ENCODE measurements at places on chromosomes 11 and 22. TPM values are rescaled to one million over a fixed set of nuclear protein-coding genes. Genes with fewer than 3 reads are reported as not detected.
A peak's percentile ranks its signal among the peaks of the same experiment; 100 is the strongest.

GRCh38 chr11:122852074-122852795 lies 13.9 kb downstream of the CRTAM start:
- no peak overlapping the region for H3K27ac ChIP-seq
- no peak for DNase-seq
- H3K27me3 ChIP-seq = no peaks in the 10 kb centered on the region
- no peak overlapping the region for H3K4me3 ChIP-seq
- no peaks in the 10 kb centered on the region for H3K4me1 ChIP-seq
- H3K36me3 ChIP-seq = no peaks in the 10 kb centered on the region

GRCh38 chr11:12212174-12212820 lies 101.9 kb downstream of the MICAL2 start:
- H3K4me3 ChIP-seq = no peak overlapping the region
- no peaks in the 10 kb centered on the region for H3K4me1 ChIP-seq
- DNase-seq = no peak
- peaks cover 59% of the 10 kb centered on the region for H3K36me3 ChIP-seq

GRCh38 chr11:45654231-45655011 lies 11.0 kb downstream of the CHST1 start:
- H3K4me3 ChIP-seq = no peak overlapping the region
- DNase-seq = peak; percentile 50
- no peaks in the 10 kb centered on the region for H3K36me3 ChIP-seq
- H3K27me3 ChIP-seq = no peaks in the 10 kb centered on the region
- no peak overlapping the region for H3K27ac ChIP-seq
- H3K4me1 ChIP-seq = no peaks in the 10 kb centered on the region

DNA sequence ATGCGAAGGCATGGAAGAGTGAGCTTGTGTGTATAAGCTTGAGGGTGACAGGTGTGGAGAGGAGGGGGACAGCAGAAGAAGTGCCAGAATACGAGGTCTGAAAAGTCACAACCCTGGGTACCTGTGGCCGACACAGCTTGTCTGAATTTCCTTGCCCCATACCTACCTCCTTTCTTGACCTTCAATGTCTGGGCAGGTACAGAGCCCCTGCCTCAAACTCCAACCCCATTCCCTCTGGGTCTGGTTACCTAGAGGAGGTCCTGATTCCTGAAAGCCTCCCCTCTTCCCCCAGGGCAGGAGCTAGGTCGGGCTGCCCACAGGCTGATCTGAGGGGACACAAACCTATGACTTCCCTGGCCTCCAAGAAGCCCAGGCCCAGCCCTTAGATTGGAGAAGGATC lies 36.6 kb upstream of the FCHSD2 start:
- DNase-seq = no peak
- peaks cover 55% of the 10 kb centered on the region for H3K4me1 ChIP-seq
- H3K27me3 ChIP-seq = no peaks in the 10 kb centered on the region
- H3K4me3 ChIP-seq = no peak overlapping the region

Gene TPH1
- total RNA-seq = 0.96 TPM

- no peak overlapping the region for H3K27ac ChIP-seq
- DNase-seq = no peak
- no peaks in the 10 kb centered on the region for H3K27me3 ChIP-seq
- H3K4me3 ChIP-seq = no peak overlapping the region
- H3K4me1 ChIP-seq = peaks cover 18% of the 10 kb centered on the region
These were observed 62.1 kb downstream of the TRAF6 start for GRCh38 chr11:36447947-36448346.

DNA sequence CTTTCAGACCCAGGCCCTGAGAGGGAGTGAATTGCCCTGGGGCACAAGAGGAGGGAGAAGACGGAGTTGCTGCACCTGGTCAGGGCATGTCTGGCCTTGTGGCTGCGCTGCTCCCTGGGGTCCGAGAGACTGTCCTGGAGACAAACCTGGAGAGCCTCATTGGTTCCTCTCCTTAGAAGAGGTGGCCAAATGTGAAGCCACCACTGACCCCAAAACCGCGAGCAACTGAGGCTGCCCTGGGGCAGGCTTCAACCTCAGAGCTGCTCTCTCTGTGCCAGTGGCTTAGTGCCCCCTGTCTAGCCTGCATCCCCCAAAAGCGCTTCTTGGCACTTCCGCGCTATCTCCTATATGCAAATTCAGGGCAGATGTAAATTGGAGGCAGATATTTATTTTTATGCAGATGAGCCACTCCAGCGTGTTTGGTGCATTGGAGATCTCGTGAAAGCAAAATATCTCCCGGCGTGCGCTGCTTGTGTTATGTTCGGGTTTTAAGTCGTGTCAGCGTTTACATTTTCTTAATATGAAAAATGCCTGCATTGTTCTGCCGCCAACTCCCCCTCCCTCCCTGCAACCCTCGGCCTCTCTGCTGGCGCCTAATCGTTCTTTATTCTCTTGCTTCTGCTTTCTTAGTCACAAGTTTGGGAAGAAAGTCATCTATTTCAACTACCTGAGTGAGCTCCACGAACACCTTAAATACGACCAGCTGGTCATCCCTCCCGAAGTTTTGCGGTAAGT lies 69.5 kb downstream of the ARHGAP8 start:
- no peaks in the 10 kb centered on the region for H3K27me3 ChIP-seq
- H3K27ac ChIP-seq = no peak overlapping the region
- H3K4me1 ChIP-seq = no peaks in the 10 kb centered on the region
- DNase-seq = no peak
- H3K36me3 ChIP-seq = no peaks in the 10 kb centered on the region

Gene SLC22A8
- total RNA-seq = not detected

GRCh38 chr22:29442976-29443375 lies 4.6 kb downstream of the RFPL1 start:
- no peaks in the 10 kb centered on the region for H3K27me3 ChIP-seq
- H3K36me3 ChIP-seq = no peaks in the 10 kb centered on the region
- DNase-seq = no peak
- H3K4me1 ChIP-seq = no peaks in the 10 kb centered on the region
- no peak overlapping the region for H3K27ac ChIP-seq

DNA sequence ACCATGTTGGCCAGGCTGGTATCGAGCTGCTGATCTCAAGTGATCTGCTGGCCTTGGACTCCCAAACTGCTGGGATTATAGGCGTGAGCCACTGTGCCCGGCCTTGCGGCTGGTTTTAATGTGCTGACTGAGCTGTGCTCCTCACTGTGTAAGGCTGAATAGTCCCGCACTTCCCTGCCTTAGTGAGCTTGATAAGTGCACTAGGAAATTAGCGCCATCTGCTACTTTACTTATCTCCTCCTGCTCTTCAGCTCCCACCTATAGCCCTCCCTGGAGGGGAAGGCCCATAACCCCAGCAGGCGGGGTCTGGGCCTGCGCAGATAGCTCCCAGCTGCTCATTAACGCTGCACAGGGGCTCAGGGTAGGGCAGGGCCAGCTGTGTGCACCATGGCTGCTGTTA lies 49.4 kb downstream of the CLMP start:
- no peaks in the 10 kb centered on the region for H3K36me3 ChIP-seq
- H3K4me1 ChIP-seq = no peaks in the 10 kb centered on the region
- no peak overlapping the region for H3K27ac ChIP-seq
- DNase-seq = no peak

Gene UBQLN3
- not detected for total RNA-seq

GRCh38 chr22:23233752-23234408 lies 53.6 kb downstream of the BCR start:
- no peak for DNase-seq
- no peak overlapping the region for H3K4me3 ChIP-seq
- no peak overlapping the region for H3K27ac ChIP-seq
- H3K27me3 ChIP-seq = no peaks in the 10 kb centered on the region
- H3K36me3 ChIP-seq = no peaks in the 10 kb centered on the region

Gene BTG4
- not detected for total RNA-seq

Gene PCSK7
- total RNA-seq = 32.8 TPM

GRCh38 chr11:2849994-2850770 lies 35.4 kb downstream of the CDKN1C start:
- no peak for DNase-seq
- H3K36me3 ChIP-seq = no peaks in the 10 kb centered on the region
- no peak overlapping the region for H3K4me3 ChIP-seq
- no peaks in the 10 kb centered on the region for H3K4me1 ChIP-seq
- H3K27ac ChIP-seq = no peak overlapping the region

DNA sequence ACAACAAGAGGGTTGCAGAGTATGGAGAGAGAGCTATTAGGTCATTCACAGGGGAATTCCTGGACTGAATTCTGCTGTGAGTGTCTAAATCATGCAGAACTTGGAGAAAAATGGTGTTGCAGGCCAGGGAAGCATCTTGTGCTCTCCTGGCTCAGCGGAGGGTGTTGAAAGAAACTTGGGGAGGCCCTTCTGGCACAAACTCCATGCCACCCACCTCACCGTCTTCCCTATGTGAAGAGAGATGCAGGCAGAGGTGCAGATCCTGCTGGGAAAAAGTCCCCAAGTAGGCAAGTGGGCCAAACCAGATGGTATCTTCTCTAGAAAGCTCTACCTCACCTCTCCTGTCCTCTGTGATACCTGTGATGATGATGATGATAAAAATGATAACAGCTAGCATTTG lies 604.3 kb upstream of the API5 start:
- H3K36me3 ChIP-seq = no peaks in the 10 kb centered on the region
- no peaks in the 10 kb centered on the region for H3K27me3 ChIP-seq
- no peaks in the 10 kb centered on the region for H3K4me1 ChIP-seq
- DNase-seq = no peak
- no peak overlapping the region for H3K27ac ChIP-seq
- H3K4me3 ChIP-seq = no peak overlapping the region

DNA sequence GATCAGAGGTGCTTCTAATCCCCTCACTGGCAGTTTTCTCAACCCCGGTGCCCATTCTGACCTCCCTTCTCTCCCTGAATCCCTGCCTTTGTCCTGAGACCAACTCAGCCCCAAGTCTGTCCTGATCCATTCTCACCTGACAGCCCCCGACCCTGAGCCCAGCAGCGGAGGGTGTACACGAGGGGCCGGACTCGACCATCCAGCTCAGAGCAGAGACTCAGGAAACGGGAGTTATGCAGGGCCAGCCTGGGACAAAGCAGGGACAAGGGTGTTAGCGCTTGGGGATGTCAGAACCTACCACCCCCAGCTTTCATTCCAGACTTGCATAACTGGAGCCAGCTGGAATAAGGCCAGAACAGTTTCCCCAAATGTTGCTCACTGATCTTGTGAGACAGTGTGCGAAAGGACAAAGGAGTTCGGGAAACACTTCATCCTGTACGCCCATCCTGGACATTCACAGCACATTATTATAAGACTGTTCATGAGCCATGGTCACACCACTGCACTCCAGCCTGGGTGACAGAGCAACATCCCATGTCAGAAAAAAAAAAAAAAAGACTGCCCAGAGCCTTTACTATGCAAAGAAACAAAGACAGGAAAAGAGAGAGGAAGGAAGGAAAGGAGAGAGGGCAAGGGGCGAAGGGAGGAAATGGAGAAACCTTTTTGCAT lies 3.5 kb upstream of the EEF1G start:
- peak overlapping the region; percentile 96 for H3K27ac ChIP-seq
- DNase-seq = peak; percentile 66
- no peaks in the 10 kb centered on the region for H3K27me3 ChIP-seq
- peaks cover 34% of the 10 kb centered on the region for H3K4me1 ChIP-seq
- H3K4me3 ChIP-seq = no peak overlapping the region
- H3K36me3 ChIP-seq = peaks cover 42% of the 10 kb centered on the region

GRCh38 chr22:20024650-20025397 lies 3.9 kb downstream of the TANGO2 start:
- no peak for DNase-seq
- H3K4me3 ChIP-seq = no peak overlapping the region
- H3K27ac ChIP-seq = peak overlapping the region; percentile 95

Gene IGLL1
- not detected for total RNA-seq

Gene LAYN
- total RNA-seq = 5.9 TPM

Gene LYVE1
- total RNA-seq = 45.0 TPM

DNA sequence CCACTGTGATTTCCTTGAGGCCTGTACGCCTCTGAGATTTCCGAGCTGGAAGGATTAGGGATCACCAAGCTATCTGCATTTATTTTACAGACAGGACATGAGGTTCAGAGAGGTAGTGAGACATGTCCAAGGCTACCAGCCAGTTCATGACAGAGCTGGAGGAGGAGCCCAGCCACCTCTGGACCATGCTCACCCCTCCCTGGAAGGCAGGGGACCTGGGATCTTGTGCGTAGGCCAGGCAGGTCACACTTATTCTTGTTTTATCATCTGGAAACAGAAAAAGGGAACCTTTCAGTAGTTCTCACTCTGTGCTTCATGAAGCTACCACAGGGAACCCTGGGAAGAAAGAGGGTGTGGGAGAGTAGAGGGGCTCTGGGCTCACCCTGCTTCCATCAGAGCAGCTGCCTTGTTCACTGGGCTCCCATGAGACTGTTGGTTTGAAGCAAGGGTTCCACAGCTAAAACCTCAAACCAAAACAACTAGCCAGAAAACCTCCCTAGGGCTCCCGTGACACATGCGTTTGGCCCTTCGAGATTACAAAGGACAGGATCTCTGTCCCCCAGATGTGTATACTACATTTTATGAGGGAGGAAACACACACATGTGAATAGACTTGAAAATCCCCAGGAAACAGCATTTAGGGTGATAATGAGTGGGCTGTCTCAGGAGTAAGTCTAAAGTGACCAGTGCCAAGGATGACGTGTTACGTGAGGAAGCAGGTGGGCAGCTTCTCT lies 106.4 kb downstream of the DSCAML1 start:
- no peaks in the 10 kb centered on the region for H3K36me3 ChIP-seq
- no peak overlapping the region for H3K27ac ChIP-seq
- H3K4me1 ChIP-seq = no peaks in the 10 kb centered on the region
- H3K27me3 ChIP-seq = no peaks in the 10 kb centered on the region

DNA sequence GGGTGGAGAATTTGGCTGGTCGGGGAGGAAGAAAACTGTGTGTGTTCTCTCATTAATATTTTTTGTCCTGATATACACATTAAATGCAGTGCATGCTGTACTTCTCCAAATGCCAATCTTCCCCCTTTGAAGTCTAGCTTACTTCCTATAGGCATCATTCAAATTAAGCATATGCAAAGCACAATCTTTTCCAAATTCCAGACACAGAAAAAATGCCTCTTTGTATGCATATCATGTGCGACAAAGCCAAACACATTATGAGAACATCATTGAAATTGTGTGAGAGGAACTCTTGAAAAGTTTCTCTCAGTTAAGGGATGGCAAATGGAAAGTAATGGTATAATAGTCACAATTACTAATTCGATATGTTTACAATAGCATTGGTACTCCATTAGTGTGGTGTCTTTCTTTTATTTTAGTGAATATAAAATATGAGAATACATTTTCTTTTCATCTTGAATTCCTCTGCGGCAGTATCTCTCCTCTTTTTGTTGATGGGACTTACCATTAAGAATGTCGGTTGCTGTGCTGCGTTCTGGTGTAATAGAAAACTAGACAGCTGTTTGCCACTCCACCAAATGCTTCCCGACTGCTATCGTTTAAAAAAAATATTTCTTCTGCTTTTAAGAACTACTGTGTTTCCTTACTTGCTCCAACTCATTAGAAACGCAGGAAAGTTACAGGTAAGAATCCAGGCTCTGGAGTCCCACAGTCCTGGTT lies 19.3 kb upstream of the NRIP3 start:
- no peaks in the 10 kb centered on the region for H3K4me1 ChIP-seq
- no peak overlapping the region for H3K4me3 ChIP-seq
- no peaks in the 10 kb centered on the region for H3K36me3 ChIP-seq
- no peaks in the 10 kb centered on the region for H3K27me3 ChIP-seq

Gene OR10D3
- total RNA-seq = not detected

DNA sequence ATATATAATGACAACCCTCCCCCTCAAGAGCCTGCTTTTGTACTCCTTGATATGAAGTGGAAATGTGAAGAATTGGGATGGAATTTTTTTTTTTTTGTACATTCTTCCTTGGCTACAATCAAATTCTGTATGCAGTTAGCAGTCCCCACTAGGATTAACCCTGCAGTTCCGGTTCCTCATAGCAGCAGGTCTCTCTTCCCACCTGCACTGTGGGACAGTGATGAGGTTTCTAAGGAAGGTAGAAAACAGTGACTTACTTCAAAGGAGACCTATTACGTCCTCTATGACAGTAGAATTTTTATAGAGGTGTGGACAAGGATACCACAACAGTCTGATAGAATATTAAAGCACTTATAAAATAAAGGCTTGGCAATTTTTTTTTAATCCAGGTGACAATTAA lies 46.3 kb upstream of the ALKBH3 start:
- DNase-seq = no peak
- peaks cover 21% of the 10 kb centered on the region for H3K4me1 ChIP-seq
- H3K4me3 ChIP-seq = no peak overlapping the region
- H3K36me3 ChIP-seq = no peaks in the 10 kb centered on the region

All from right atrium auricular region (tissue), 2 donors.